Transverse colon (tissue), 4 donors: ENCODE measurements at places on chromosomes 11 and 22.
A peak's percentile ranks its signal among the peaks of the same experiment; 100 is the strongest.

DNA sequence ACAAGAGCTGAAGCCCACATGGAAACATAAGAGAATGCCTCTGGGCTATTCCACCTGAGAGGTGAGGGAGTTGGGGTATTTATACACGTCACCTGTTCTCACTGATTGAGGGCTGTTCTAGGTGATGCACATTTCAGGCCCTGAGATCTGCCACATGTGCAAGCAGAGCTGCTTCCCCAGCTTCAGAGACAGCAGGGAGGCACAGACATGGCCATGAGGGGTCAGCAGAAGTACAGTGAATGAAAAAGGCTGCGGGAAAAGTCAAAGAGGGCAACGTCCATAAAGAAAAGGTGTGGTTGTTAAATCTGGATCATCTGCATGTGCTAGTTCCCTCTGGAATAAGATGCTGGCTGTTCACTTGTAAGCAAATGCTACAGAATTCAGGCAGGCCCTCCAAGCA lies 75.4 kb downstream of the GAB4 start:
- DNase-seq = no peak

DNA sequence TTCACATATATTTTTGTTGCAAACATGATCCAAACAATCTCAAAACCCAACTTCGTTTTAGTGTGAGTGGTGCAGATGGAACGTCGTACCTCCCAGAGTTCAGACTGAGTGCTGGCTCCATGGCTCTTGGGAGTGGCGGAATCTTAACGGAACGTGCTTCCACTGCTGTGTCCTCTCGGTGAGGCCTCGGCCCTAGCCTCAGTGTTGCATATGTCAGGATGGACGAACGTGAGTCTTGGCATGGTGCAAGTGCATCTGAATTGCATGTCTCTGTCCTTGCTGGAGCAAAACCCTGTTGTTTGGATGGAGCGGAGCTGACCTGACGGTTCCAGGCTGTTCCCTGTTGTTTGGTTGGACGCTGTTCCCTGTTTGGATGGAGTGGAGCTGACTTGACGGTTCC lies 306.8 kb downstream of the TBC1D22A start:
- DNase-seq = peak; percentile 1

GRCh38 chr11:17405232-17406005 lies 17.0 kb upstream of the KCNJ11 start:
- peak; percentile 68 for DNase-seq

- DNase-seq = no peak
These were observed 328.2 kb upstream of the NCAM1 start for GRCh38 chr11:112632866-112633505.

- DNase-seq = no peak
These were observed 34.4 kb downstream of the PPP2R1B start for GRCh38 chr11:111731821-111732220.

GRCh38 chr11:105929084-105929955 lies 92.7 kb downstream of the MSANTD4 start:
- DNase-seq = no peak

DNA sequence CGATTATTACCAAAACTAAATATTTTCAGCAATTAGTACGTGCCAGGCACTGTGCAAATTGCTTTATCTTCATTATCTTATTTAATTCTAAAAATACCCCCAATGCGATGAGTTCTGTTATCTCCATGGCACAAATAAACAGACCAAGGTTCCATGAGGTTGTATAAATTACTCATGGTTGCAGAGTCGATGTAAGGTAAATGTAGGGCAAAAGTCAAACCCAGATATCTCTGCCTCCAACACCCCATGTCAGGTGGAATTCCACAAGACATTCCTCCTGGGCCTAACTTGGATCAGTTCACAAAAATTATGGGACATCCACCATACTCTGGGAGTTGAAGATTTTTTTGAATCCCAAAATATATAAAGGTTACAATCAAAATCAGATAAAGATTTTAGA lies 43.7 kb downstream of the ISX start:
- no peak for DNase-seq

- DNase-seq = no peak
These were observed 34.5 kb upstream of the DEUP1 start for GRCh38 chr11:93295921-93296575.

DNA sequence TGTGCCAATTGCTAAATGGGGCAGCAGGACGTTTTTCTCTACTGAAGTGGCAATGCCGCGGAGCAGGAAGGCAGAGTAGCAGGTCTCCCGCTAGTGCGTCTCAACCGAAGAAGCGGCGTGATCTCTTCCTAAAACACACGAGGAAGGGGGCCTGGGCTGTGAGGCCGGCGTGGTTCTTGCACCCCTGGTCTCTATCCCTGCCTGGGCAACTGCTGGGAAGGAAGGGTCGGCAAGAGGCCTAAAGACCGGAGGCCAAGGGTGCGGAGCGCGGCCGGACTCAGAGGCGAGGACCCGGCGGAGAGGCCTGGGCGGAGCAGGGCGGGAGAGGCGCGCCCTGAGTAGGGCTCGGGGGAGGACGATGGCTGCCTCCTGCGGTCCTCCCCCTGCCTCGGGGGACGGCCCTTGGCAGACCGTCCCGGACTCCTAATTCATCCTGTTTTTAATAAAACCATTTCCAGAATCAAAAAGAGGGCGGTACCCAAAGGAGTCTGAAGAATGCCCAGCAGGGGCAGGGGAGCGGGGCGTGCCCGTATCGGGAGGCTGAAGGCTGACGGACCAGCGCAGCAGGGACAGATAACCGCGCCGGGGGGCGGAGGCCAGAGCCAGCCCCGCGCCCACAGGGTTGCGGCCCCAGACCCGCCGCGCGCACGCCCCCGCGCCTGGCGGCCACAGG lies 572 bp upstream of the APLP2 start:
- peak; percentile 75 for DNase-seq

- no peak for DNase-seq
These were observed 5.9 kb downstream of the RNH1 start for GRCh38 chr11:501001-501682.

DNA sequence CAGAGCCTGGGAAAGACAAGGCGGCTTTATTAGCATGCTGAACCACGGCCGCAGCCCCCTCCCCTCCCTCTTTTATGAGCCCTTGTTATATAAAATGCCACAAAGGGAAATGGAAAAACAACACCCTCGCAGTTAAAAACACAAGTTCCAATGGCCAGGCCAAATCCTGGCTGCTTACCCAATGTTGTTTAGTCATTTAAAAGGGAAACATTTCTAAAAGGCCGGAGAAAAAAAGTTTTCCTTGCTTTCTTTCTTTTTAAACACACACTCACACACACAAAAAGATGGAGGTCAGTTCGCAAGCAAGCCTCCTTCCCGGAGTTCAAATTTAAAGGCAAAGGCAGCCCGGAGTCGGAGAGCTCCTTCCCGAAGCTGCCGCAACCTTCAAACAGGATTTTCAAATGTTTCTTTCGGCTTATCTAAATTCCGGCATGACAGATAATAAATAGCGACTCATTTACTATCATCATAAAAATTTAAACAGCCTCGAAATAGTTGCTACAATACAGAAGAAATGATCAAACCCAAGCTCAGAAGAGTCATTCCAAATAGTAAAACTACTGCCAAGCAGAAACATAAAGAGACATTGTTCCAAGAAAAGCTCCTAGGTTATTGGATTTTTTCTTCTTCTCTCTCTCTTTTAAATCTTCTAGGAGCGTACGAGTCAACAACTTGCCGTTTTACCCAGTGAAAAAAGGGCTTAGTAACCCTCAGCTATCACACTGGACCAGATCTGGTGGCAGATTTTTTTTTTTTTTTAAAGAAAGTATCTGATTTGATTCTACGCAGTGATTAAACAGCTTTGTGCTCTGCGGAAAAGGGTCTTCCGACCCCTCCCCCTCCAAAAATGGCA lies 3.5 kb downstream of the PHF21B start:
- DNase-seq = no peak

DNA sequence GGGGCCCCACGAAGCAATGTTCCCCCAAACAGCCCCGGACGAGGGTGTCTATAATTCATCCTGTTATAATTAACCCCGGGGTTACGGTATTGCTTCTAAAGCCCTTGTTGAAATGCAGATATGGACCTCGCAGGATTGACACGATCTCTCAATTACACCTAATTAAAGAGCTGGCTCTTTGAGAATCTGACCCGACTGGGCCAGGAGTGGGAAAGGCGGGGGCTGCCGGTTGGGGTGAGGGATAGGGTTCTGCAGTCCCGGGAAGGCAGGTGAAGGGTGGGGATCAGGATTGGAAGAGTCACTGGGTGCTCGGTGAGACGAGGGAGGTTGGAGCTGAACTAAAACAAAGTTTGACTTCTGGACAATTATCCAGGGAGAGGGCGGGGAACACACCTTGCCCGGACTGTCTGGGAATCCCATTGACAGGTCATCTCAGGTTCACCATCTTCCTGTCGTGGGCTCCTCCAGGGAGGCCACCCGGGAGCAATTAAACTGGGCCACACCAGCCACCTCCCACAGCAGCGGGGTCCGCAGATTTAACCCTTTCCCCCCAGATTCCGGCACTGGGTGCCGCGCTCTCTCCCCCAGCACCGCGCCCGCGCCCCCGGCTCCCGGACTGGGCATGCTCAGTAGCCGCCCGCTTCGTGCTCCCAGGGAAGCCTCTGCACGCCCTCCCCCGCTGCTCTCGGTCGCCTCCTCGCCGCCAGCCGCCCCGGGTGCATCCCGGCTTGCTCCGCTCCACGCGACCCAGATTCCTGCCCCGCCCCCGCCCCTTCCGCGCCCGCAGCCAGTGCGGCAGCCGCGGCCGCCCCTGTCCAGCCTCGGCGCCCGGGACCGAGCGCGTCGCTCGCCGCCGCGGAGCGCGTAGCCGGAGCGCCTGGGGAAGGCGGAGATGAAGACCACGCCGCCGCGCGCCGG lies at the start of gene ELMOD1:
Gene ELMOD1, plus strand, starts transcription at position 688 of the 918 bp plus-strand sequence. CDS start 27,043 bp downstream, outside the sequence.
- DNase-seq = peak; percentile 19

DNA sequence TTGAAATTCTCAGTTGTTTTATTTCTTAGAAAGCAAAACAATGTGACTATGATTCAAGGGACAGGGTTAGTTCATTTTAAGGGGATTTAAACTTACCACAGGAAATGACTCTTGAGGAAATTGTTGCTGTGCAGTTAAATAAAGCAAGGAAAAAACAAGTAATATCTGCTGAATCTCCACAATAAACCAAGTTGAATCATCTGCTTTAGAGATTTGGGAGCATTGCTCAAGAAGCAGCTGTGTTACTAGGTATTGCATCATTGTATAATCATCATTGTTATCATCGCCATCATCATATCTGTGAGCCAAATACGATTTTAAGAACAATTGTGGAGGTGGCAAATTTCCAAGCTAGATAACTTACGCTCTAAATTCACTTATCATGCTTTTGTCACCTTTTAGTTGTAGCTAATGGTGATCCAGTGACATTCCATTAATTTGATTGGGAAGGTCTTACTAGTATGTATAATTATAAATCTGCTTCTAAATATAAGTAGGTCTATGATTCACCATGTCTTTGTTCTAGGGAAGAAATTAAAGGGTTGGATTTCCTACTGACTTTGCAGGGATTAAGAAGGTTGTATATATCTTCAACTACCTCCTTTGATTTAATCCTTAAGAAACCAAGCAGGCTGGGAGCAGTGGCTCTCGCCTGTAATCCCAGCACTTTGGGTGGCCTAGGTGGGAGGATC lies 19.9 kb downstream of the MMP10 start:
- DNase-seq = no peak

DNA sequence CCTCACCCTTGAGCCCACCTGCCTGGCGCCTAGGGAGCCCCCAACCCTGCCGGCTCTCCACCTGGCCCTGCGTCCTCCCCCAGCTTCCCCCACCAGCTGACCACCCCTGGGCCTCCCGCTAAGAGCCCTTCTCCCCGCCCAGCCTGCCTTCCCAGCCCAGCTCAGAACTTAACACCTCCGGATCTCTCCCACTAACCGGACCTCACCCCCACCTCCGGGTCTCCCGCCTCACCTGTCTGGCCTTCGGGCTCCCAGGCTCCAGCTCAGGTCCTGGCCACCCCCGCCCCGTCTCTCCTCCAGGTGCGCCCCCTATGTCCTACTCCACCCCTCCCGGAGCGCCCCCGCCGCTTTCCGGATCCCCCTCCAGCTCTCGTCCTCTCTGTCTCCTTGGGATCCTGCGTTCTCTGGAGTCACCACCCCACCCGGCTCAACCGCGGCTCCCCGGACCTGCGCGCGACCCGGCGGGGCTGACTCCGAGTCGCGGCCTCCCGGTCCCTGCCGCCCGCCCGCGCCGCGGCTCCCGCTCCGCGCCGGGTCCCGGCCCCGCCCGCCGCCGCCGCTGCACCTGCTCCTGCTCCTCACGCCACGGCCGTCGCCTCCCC lies at the start of gene KCNJ11:
Gene KCNJ11, minus strand, starts transcription at position 51 of the 602 bp plus-strand sequence. CDS start 568 bp downstream, outside the sequence.
- DNase-seq = no peak

GRCh38 chr11:111764621-111765020 lies 1.6 kb downstream of the PPP2R1B start:
- no peak for DNase-seq

- peak; percentile 79 for DNase-seq
These were observed 517 bp downstream of the HIRA start for GRCh38 chr22:19430890-19431541.

DNA sequence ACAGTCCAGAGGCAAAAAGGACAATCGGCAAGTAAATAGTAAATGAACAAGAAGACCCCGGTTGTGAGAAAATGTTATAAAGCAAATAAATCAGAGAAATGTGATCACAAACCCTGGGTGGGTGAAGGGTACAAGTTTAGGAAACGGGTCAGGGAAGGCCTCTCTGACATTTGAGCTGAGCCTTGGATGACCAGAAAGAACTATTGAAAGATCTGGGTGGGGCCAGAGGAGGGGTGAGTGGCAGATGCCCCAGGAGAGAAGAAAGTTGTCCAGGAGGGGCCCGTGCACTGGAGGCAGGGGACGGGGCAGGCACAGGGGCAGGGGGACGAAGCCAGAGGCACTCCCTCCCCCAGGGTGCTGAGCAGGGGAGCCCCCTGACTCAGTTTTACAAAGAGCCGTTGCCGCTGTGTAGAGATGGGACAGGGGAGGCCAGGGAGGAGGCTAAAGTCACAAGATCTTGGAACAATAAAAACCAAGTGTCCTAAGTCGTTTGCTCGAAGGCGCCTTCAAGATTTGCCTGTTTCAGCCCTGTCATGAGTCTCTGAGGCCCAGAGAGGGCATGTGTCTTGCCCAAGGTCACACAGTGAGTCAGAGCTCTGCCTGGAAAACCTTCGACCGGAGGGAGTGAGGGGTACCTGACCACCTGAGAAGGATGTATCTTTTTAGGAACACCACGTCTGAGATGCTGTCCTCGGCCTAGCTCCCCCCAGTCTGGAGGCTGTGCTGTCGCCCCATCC lies 10.8 kb upstream of the PDGFB start:
- no peak for DNase-seq

DNA sequence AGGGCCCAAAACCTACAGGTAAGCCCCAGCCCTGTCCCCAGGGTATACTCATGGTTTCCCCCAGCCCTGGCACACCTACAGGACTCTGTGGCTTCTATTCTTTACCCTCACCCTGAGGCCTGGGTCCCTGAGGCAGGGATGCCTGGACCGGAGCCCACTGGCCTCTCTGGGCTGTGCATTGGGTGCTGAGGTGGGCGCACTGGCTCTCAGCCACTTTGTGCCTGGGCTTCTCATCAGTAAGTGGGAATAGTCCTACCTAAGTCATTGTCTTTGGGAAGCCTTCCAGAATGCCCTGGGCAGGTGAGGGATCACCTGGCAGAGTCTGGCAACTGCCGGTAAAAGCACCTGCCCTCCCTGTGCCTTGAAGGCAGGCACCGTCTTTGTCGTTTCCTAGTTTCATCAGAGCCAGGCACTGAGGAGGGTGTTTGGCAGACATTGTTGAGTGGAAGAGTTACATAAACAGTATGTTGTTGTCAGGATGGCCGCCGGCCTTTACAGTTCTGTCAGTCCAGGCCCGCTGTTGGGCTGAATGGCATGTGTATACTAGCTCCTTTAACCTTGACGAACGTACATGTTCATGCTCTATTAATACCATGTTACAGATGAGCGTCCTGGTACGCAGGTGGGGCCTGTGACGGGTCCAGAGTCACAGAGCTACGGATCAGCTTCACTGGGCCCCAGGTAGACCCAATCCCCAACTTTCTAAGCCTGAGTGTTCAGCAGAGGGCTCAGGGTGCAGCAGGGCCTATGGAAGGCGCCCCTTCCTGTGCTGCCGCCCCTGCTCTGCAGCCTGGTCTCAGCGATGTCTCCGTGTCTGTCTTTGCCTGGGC lies 23.0 kb downstream of the SHANK3 start:
- no peak for DNase-seq
